ENCODE measurements at places on chromosomes 6 and 20. TPM values are rescaled to one million over a fixed set of nuclear protein-coding genes. Genes with fewer than 3 reads are reported as not detected.

ZNF334 gene
- 0.11 TPM for total RNA-seq

CLVS2 gene
- total RNA-seq, result not detected

CRYBG1 gene
- 10.1 TPM for total RNA-seq

BCL2L1 gene
- total RNA-seq, result 106 TPM

DSP gene
- 0.08 TPM for total RNA-seq

BEND6 gene
- 11.9 TPM for total RNA-seq

CALHM4 gene
- total RNA-seq, result not detected

TFAP2A gene
- total RNA-seq, result 10.2 TPM

GPRC6A gene
- total RNA-seq, result not detected

DNA sequence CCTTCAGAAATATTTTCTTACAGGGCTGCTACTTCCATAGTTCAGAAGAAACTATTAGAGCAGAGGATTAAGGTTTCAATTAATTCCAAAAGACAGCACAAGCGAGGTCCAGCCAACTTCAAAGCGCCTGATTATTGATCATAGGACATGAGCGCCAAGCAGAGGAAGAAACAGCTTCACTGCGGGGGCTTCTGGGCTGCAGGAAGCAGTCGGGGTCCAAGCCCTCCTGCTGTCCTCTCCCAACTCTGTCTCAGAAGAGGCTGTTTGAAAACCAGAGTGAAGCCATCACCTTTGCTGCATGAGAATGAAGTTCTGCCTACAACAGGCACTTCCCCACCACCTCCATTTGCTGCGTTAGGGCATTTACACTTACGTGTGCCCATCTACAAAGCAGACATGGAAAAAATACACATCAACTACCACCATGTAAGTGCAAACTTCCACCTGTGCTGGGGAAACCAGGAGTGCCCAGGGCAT is 23.9 kb downstream of the SUMO4 start:
- H3K27me3 ChIP-seq, result no peaks in the 10 kb centered on the region
- no peak for DNase-seq
- H3K4me3 ChIP-seq, result no peak overlapping the region

DNA sequence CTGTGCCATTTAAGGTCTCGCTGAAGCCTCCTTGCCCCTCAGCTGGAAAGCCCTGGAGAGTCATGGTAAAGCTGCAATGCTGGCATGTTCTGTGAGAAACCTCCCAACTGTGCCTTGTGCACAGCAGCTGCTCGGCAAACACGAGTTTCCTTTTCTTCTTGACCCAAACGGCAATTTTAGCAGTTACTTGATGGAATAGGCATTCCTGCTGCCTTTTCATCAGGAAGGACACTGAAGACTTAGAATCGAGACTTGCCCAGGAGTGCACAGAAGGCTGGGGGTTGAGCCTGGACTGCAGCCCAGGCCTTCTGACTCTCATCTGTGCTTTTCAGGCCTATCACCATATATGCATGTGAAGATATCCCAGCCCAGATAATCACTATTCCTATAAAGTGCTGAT is 28.7 kb upstream of the CLDN20 start:
- H3K4me3 ChIP-seq, result no peak overlapping the region
- no peaks in the 10 kb centered on the region for H3K27me3 ChIP-seq
- H3K4me1 ChIP-seq, result peaks cover 4% of the 10 kb centered on the region
- DNase-seq, result no peak
- no peak overlapping the region for H3K27ac ChIP-seq

DNA sequence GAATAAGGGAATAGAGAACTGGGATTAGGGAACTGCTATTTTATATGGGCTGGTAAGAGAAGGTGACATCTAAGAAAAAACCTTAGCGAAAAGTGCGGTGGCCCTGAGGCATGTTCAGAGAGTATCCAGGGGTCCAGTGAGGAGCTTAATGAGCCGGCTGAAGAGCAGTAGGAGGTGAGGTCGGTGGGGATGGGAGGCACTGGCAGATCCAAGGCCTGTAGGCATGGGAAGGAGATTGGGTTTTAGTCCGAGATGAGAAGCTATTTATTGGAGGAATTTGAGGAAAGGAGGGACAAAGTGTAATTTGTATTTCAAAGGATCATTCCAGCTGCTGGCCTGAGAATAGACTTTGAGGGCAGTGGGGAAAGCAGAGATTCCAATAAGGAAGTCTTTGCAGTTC is 123.8 kb downstream of the QKI start:
- no peak overlapping the region for H3K4me3 ChIP-seq
- no peak overlapping the region for H3K27ac ChIP-seq
- peaks cover 23% of the 10 kb centered on the region for H3K36me3 ChIP-seq
- H3K4me1 ChIP-seq, result peaks cover 11% of the 10 kb centered on the region
- H3K27me3 ChIP-seq, result no peaks in the 10 kb centered on the region

GRCh38 chr20:11045412-11046175 is 371.8 kb upstream of the JAG1 start:
- no peaks in the 10 kb centered on the region for H3K27me3 ChIP-seq
- H3K4me3 ChIP-seq, result no peak overlapping the region
- H3K36me3 ChIP-seq, result no peaks in the 10 kb centered on the region
- no peak overlapping the region for H3K27ac ChIP-seq

GRCh38 chr20:11044561-11044960 is 370.8 kb upstream of the JAG1 start:
- H3K27ac ChIP-seq, result no peak overlapping the region
- no peaks in the 10 kb centered on the region for H3K4me1 ChIP-seq
- no peaks in the 10 kb centered on the region for H3K36me3 ChIP-seq
- no peaks in the 10 kb centered on the region for H3K27me3 ChIP-seq

GRCh38 chr6:129104560-129104959 is 221.6 kb downstream of the LAMA2 start:
- no peak overlapping the region for H3K4me3 ChIP-seq
- no peak for DNase-seq
- no peaks in the 10 kb centered on the region for H3K36me3 ChIP-seq
- peak overlapping the region; percentile 61 for H3K27ac ChIP-seq
- H3K27me3 ChIP-seq, result no peaks in the 10 kb centered on the region

GRCh38 chr6:6806844-6807518 is 218.5 kb downstream of the LY86 start:
- no peak for DNase-seq
- H3K4me3 ChIP-seq, result no peak overlapping the region
- H3K27ac ChIP-seq, result no peak overlapping the region
- H3K27me3 ChIP-seq, result no peaks in the 10 kb centered on the region
- peaks cover 11% of the 10 kb centered on the region for H3K4me1 ChIP-seq
- no peaks in the 10 kb centered on the region for H3K36me3 ChIP-seq

GRCh38 chr20:10985536-10985935 is 311.7 kb upstream of the JAG1 start:
- no peaks in the 10 kb centered on the region for H3K36me3 ChIP-seq
- no peak overlapping the region for H3K27ac ChIP-seq
- no peak for DNase-seq
- no peaks in the 10 kb centered on the region for H3K27me3 ChIP-seq

DNA sequence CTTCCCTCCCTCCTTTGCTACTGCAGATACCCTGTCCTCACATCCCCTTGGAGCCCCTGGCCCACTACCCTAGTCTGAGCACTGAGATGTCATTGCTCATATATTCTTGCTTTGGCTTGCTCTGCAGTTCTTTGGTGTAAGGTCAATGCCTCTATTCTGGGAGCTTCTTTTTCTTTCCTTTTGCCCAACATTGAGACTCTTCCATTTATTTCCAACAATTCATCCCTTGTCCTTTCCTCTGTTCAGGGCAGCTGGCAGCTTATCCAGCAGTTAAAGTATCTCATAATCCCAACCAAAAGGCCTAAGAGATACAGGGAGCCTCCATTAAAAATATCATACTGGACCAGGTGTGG is 23.6 kb downstream of the L3MBTL1 start:
- H3K27me3 ChIP-seq, result no peaks in the 10 kb centered on the region
- no peaks in the 10 kb centered on the region for H3K4me1 ChIP-seq
- H3K36me3 ChIP-seq, result no peaks in the 10 kb centered on the region

- no peak for DNase-seq
- H3K27me3 ChIP-seq, result peaks cover 19% of the 10 kb centered on the region
- no peak overlapping the region for H3K27ac ChIP-seq
- H3K4me3 ChIP-seq, result no peak overlapping the region
- H3K36me3 ChIP-seq, result no peaks in the 10 kb centered on the region
Observed at GRCh38 chr20:46647469-46647868, 3.8 kb downstream of the SLC13A3 start.

DNA sequence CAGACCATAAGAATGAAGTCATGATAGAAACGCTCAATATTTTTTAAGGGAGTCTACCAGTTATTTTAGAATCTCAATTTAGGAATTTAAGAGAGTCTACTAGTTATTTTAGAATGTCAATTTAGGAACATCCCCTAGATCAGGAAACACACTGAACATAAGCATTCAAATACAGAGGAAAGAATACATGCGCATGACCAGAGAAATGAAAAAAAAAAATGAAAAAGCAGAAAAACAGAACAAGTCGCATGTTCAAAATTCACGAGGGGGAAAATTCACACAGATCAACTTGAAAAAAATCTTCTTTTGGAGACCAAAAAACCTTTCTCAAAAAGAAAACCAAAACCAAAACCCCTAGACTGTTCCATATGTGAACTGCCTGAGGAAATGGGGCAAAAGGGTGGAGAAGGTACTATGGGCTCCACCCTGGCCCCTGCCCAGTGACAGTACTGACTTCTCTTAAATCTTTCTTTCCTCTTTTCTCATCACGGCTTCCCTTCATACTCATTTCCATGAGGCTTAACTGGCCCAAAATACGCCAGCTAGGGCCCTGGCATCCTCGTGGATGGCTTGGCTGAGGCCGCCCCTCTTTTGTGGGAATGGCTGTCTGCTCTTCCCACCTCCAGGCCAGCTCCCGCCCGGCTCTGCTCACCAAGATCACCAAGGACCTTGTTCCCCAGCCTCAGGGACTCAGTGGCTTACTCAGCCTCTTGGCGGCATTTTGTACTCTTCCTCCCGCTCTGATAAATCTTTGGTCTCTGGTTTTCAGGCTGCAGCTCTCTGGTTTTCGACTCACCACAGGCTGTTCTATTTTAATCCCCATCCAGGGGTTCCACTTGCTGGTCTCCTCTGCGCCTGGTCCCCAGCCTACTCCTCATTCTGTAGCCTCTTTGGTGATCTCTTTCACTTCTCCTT is 11.2 kb downstream of the ZBTB2 start:
- peaks cover 13% of the 10 kb centered on the region for H3K36me3 ChIP-seq
- no peak for DNase-seq
- no peaks in the 10 kb centered on the region for H3K27me3 ChIP-seq
- peaks cover 2% of the 10 kb centered on the region for H3K4me1 ChIP-seq
- H3K27ac ChIP-seq, result no peak overlapping the region

DNA sequence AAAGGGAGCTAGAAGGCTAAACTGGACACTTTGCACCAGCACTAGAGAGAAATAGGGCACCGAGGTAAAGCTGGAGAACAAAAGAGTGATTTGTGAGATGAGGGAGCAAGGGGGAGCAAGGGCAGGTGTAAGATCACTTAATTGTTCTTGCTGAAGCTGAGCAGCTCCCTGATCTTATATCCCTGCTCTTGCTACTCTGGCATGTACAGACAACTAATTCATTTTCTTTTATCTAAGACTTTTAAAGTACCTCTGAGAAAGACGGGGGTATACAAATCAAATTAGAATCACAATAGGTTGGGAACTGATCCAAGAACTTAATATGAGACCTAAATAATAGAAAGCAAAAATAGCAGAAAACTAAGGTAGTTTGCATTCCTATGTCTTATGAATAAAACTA is 381.7 kb upstream of the POU3F2 start:
- H3K36me3 ChIP-seq, result no peaks in the 10 kb centered on the region
- no peak for DNase-seq
- no peaks in the 10 kb centered on the region for H3K4me1 ChIP-seq
- no peak overlapping the region for H3K27ac ChIP-seq
- no peak overlapping the region for H3K4me3 ChIP-seq

DNA sequence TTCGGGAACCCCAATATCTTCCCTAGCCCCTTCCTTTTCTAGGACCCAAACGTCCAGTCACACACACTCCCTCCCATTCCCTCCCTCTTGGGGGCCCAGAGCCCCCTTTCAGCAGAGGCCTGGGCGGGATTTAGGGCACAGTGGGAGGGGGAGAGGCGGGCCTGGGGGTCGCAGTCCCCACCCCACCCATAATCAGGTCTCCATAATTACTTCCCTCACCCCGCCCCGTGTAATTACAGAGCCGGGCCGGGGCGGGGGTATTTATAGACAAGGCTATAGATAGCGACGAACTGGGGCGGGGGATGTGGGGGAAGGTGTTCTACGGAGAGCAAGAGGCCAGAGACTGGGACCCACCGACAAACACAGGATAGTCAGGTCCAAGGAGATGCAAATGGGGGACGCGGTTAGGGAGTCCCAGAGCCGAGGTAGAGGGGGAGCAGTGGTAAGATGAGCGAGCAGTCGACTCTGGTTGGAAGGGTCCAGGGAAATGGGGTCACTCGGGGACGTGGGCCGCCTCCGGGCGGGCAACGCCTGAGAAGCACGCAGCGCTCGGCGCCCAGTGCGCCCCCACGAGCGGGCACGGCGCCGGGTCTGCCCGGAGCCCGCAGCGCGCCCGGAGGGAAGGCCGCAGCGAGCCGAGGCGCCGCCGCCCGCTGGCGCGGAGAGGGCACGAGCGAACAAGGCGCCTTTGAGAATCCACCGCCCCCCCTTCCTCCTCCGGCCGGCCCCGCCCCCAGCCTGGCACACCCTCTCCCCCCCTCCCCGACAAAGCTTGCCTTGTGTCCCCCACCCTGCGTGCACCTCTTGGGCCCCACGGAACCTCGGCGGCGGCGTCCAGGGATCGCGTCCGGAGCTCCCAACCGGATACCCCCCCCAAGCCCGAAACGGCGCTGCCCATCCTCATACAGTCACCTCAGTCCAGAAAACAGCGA is 670 bp upstream of the COL11A2 start:
- H3K36me3 ChIP-seq, result peaks cover 38% of the 10 kb centered on the region
- H3K27ac ChIP-seq, result no peak overlapping the region
- 0 out of 2 replicates have a peak, but pooled peaks cover 4% of the 10 kb centered on the region for H3K4me1 ChIP-seq
- H3K27me3 ChIP-seq, result peaks cover 17% of the 10 kb centered on the region

DNA sequence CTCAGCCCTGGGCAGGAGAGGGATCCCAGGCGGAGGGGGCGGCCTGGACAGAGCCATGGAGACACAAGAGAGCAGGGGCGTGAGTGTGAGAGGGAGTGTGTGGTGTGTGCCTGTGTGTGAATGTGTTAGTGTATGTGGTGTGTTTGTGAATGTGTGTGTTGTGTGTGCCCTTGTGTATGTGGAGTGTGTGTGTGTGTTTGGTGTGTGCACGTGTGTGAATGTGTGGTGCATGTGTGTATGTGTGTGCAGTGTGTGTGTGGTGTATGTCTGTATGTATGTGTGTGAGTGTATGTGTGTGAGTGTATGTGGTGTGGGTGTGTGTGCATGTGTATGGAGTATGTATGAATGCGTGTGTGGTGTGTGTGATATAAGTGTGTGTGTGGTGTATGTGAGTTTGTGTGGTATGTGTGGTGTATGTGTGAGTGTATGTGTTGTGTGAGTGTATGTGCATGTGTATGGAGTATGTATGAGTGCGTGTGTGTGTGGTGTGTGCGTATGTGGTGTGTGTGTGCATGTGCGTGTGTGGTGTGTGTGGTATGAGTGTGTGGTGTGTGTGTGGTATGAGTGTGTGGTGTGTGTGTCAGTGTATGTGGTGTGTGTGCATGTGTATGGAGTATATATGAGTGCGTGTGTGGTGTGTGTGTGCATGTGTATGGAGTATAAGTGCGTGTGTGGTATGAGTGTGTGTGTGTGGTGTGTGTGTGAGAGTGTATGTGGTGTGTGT is 175.2 kb upstream of the AFDN start:
- no peaks in the 10 kb centered on the region for H3K27me3 ChIP-seq
- H3K4me3 ChIP-seq, result no peak overlapping the region
- no peak for DNase-seq

GRCh38 chr6:49744259-49744658 is at the start of gene CRISP3:
Gene CRISP3, minus strand, starts transcription at chr6:49744388. Its CDS starts 21 bp downstream, at chr6:49744367.
- H3K4me1 ChIP-seq, result no peaks in the 10 kb centered on the region
- DNase-seq, result no peak
- no peak within 1 kb of the TSS for H3K27ac ChIP-seq
- H3K27me3 ChIP-seq, result no peaks in the 10 kb centered on the region
- H3K4me3 ChIP-seq, result no peak within 1 kb of the TSS
